ENCODE measurements at places on chromosomes 12 and 14.

DNA sequence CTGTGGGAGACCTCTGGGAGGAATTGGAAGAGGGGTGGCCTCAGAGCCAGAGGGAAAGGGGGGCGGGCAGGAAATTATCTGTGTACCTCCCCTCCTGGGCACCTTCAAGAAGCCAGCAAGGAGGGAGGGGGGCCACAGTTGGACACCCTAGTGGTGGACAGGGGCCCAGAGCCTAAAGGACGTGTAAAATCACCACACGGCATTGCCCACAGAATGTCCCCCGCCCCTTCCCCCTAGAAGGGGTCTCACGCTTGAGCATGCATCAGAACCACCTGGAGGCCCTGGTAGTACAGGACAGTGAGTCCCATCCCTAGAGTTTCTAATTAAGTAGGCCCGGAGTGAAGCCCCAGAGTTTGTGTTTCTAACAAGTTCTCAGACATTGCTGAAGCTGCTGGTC lies 8.2 kb downstream of the ENDOU start:
- no peak for DNase-seq

- no peak for DNase-seq
Observed at GRCh38 chr12:117507548-117507947, 146.1 kb upstream of the NOS1 start.

GRCh38 chr12:46296822-46297221 lies 28.0 kb upstream of the SLC38A1 start:
- no peak for DNase-seq

GRCh38 chr14:21087294-21088091 lies 11.0 kb downstream of the ZNF219 start:
- DNase-seq: no peak

GRCh38 chr12:6224550-6224949 lies 24.4 kb downstream of the CD9 start:
- DNase-seq: no peak

GRCh38 chr12:110960795-110961194 lies 40.4 kb upstream of the MYL2 start:
- DNase-seq: no peak

- no peak for DNase-seq
Observed at GRCh38 chr14:88933191-88933590, 108.7 kb downstream of the TTC8 start.

DNA sequence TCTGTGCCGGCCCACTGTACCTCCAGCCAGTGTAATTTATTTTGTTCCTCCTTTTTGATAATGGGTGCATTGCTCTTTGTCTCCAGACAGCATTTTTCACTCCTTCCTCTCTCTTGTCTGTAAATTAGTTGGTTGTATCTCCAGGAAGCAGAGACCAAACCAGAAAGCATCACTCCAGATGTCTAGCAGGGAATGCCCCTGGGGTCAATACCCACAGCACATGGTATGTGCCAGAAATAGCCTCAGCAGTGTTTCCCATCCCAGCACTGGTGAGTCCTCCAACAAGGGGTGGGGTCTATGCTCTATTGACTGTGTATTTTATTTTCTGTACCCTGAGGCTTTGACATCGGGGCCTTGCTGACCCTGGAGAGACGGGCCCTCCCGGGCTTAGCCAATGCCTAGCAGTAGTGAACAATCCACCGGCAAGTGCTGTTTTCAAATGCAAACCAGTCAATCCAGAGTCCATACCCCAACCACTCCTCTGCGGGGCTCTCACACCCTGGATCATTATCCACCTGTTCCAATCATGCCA lies 50.2 kb upstream of the FZD10 start:
- DNase-seq: no peak

GRCh38 chr12:22313963-22314330 lies 20.6 kb downstream of the ST8SIA1 start:
- DNase-seq: no peak

- no peak for DNase-seq
Observed at GRCh38 chr12:124094733-124095132, 121.7 kb downstream of the ZNF664 start.

- no peak for DNase-seq
Observed at GRCh38 chr14:36870776-36871175, 209.1 kb downstream of the PAX9 start.

DNA sequence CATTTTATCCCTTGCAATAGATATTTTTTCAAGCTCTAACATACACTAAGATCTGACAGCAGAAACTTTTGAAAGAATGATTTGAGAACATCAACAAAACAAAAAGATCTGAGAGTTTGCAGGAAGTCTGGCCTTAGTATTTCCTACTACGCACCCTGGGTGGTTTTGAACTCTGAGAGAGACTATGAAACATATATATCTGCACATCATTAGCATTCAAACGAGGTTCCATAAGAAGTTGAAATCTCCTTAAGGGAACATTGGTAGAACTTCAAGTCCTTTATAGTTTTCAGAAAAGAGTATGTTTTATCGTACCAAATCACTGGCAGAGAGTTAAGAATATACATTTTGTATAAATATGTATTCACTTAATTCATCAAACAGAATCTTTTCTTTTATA lies 86.3 kb downstream of the RMST start:
- DNase-seq: no peak

DNA sequence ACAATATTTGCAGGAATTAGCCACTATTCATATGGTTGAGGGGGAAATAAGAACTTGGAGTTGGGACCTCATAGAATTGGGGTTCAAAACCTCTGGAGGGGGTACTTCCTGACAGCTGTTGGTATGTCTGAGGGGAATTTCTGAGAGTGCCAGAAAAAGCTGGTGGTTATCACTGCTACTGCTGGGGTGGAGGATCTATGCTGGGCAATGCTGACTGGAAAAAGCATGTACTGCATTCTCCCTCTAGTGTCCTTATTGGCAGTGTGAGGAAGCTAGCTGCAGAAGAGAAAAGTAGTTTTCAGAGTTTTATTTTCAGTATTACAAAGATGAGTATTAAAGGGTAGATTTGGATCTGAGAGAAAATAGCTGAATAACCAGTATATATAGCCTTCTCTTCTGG lies 88.8 kb downstream of the FUT8 start:
- no peak for DNase-seq

- no peak for DNase-seq
Observed at GRCh38 chr12:49582850-49583249, 14.9 kb upstream of the MCRS1 start.

GRCh38 chr12:6166808-6167207 lies 33.4 kb upstream of the CD9 start:
- no peak for DNase-seq

DNA sequence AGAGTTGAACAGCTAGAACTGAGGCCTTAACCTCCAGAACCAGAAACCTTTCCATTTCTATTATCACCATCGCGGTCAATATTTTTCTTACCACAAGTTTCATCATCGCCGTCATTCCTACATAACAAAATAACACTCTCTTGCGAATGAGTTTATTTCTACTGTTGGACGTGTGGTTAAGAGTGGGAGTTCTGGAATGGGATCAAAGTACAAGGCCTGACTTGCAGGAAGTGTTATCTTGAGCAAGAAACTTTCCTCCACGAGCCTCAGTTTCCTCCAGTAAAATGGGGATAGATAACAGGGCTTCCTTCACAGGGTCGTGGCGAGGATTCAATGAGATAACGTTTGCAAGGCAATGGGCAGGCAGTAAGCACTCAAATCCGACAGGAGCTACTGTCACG lies 652 bp downstream of the SART3 start:
- DNase-seq: no peak

DNA sequence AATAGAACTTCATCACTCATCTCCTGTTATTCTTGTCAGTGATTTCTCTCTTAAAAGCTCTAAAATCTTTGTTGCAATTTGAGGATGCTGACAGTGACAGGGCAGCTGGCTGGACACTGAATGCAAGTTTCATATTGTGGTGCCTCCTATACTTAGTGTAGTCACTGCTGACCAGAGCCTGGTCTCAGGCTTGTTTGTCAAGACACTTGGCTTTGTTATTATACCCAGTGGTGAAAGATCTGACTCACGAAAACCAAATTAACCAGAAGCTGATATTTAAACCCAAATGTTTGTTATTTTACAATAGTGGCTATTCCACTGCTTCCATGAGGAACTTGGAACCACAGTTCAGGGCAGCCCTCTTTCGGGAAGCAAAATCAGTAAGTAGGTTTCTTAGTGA lies 42.8 kb downstream of the RPGRIP1 start:
- no peak for DNase-seq
